Ammon's horn (tissue), 1 donor: ENCODE measurements at places on chromosomes 2 and 18.

DNA sequence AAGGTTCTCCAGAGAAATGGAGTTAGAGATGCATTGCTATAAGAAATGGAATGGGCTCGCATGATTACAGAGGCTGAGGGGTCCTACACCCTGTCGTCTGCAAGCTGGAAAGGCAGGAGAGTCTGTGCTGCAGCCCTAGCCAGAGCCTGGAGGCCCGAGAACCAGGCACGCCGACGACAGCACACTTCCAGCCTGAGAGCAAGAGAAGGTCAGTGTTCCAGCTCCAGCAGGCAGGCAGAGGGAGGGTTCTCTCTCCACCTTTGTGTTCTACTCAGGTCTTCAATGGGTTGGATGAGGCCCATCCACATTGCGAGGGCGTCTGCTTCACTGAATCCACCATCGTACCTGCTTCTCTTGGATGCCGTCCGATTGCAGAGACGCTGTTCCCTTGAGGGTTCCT lies 177.6 kb upstream of the HDAC4 start:
- DNase-seq = no peak

GRCh38 chr18:48627216-48627615 lies 88.4 kb downstream of the CTIF start:
- DNase-seq = no peak

GRCh38 chr2:234673961-234674759 lies 177.3 kb upstream of the ARL4C start:
- DNase-seq = no peak

DNA sequence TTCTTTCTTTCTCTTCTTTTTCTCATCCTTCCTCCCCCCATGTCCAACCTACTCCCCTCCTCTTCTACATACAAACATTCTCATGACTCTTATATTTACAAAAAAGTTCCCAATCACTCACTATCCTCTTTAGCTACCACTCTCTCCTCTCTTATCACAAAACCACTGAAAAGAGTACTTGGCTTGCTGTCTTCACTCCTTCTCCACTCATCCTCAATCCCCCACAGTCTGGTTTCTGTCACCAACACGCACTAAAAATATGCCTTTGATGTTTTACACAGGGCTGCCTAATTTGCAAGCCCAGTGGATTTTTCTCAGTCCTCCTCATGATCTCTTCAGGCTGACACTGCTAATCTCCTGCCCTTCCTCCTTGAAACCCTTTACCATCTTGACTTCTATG lies 159.5 kb downstream of the TNS1 start:
- no peak for DNase-seq

GRCh38 chr2:69213782-69214181 lies 173.2 kb downstream of the GFPT1 start:
- no peak for DNase-seq

DNA sequence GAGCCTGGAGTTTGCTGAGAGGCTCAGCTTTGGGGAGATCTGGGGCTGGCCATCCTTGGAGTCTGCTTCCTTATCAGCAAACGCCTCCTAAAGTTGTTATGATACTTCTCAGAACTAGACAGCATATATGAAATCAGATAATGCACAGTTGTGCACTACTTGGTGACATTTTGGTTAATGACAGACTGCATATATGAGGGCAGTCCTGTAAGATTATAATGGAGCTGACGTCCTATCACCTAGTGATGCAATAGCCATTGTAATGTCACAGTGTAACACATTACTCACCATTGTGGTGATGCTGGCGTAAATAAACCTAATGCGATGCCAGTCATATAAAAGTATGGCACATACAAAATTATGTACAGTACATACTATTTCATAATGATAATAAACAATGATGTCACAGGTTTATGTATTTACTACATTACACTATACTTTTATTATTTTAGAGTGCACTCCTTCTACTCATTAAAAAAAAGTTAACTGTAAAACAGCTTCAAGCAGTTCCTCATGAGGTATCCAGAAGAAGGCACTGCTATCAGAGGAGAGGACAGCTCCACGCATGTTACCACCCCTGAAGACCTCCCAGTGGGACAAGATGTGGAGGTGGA lies 298.1 kb upstream of the REV1 start:
- DNase-seq = no peak

DNA sequence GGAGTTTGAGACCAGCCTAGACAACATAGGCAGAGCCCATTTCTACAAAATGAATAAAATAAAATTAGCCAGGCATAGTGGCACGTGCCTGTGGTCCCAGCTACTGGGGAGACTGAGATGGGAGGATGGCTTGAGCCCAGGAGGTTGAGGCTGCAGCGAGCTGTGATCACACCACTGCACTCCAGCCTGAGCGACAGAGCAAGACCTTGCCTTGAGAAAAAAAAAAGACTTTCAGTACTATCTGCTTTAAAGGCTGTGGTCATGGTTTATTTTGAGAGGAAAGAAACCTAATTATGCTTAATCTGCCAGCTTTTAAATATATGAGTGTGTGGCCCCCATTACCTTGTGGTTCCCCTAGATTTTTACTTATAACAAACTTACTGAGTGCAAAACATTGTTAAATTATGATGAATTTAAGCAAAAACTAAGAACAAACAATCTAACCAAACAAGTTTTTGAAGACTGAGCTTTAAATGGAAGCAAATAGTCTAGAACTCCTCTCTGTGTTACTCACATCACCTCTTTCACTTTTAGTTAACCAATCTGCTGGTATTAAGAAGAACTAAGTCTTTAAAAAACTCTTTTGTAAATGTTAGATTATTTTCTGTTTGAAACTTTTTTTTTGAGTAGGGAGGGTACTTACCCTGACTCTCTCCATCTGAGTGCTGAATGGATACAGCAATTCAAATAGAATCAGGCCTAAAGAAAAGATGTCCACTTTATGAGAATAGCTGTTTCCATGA lies 65.4 kb downstream of the EIF2AK3 start:
- no peak for DNase-seq

DNA sequence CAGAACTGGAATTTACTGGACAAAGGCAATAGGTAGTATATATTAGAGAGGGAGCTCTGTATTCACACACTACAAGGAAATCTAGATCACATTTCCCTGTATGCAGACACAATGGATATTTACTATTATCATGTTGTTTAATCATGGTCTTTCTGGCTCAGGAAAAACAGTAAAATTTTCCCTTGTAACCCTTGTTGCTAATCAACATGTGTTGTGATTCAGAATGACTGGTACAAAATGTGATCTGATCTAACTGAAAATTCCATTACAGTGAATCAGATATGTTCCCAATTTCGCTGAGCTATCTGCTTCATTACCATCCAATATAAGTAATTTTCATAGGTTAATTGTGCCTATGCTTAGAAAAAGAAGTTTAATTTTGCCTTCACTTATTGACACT lies 1109.7 kb downstream of the LRP1B start:
- peak; percentile 35 for DNase-seq

GRCh38 chr2:20992201-20992711 lies 51.6 kb downstream of the APOB start:
- DNase-seq = no peak

- DNase-seq = no peak
These were observed 111.6 kb upstream of the DNMT3A start for GRCh38 chr2:25453199-25453905.

DNA sequence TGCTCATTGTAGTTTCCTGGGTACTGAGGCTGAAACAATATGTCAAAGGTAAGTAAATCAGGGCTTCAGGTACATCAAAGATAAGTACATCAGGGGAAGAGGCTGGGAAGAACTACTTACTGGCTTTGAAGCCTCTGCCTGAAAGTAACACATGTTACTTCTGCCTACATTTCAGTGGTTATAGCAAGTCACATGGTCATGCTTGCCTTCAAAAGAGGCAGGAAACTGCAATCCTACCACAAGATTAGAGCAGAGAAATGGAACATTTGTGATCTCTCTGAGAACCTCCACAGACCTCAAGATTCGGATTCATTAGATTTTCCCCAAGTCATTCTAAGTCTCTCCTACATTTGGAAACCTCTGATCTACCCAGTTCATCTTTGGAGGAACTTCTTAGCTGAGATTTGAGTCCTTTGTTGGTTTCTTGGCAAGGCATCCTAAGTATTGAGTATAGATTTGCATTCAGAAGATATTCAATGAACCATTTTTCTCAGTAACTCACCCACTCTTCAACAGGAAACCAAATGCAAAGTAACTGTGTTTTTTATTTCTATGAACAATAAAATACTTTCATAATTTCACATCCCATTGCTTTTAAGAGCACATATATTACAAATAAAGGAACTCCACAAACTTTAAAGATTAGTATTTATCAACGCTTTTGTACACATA lies 48.5 kb upstream of the CCDC195 start:
- no peak for DNase-seq

GRCh38 chr18:49228187-49228586 lies 232.3 kb downstream of the DYM start:
- no peak for DNase-seq

- DNase-seq = no peak
These were observed 318.1 kb downstream of the PDE11A start for GRCh38 chr2:177754492-177754873.
